Fibroblast of skin of abdomen (primary cell): ENCODE measurements at places on chromosomes 2 and 18.

- no peak for DNase-seq
Measured at GRCh38 chr2:27448381-27448780, 6.2 kb downstream of the KRTCAP3 start.

DNA sequence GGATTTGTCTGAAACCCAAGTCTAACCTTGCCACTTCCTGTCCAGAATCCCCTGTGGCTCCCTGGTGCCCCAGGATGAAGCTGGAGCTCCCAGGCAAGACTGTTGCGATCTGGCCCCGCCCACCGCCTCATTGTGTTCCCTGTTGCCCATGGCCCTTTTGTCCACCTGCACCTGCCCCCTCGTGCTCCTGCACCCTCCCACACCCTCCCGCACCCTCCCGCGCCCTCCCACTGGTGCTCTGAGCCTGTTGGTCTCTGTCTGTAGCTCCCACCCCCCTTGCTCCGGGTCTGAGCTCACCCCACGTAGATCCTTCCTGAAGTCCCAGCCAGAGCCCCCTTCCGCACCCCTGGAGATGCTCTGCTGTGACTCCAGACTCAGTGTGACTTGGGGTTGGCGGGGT lies 244.4 kb downstream of the ATAD2B start:
- no peak for DNase-seq

DNA sequence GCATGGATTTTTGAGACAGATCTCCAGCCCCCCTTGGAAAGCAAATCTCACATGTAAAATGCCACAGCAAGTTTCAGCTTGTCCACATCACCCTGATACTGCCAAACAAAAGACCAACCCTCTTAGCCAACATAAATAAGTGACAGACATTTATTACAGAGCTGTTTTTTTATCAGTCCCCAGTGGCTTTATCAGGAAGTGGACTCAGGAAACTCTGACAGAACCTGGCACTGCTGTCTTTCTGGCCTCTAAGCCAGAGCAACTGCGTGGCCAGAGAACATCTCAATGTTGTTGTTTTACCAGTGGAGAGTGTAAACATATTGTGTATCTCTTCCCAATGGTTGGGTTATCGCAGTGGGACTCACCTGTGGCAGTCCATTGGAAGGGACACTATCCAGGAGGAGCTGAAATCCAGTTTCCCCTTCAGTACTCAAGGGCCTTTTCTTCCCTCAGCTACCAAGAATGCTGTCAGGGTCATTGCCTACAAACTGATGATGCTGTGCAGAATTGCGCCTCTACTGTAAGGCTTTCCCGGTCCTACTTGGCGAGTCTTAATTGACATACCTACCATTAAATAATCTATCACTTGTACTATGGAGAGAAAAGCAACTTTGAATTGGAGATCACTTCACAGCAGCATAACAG lies 22.0 kb downstream of the SLC14A1 start:
- no peak for DNase-seq

GRCh38 chr2:56898986-56899385 lies 715.2 kb downstream of the CCDC85A start:
- DNase-seq = peak; percentile 21

- DNase-seq = peak; percentile 86
Measured at GRCh38 chr2:71882949-71883472, 264.7 kb downstream of the CYP26B1 start.

GRCh38 chr2:150107816-150108215 lies 379.7 kb downstream of the RND3 start:
- no peak for DNase-seq

DNA sequence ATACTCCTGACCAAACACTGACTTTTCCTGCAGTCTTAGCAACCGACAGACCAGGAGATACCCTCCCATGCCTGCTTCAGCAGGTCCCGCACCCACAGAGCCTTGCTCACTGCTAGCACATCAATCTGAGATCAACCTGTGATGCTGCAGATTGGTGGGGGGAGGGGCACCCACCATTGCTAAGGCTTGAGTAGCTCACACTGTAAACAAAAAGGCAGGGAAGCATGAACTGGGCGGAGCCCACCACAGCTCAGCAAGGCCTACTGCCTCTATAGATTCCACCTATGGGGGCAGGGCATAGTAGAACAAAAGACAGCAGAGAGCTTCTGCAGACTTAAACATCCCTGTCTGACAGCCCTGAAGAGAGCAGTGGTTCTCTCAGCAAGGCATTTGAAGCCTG lies 109.7 kb downstream of the SP100 start:
- no peak for DNase-seq

- DNase-seq = peak; percentile 76
Measured at GRCh38 chr2:234792621-234793022, 159.2 kb upstream of the SH3BP4 start.

DNA sequence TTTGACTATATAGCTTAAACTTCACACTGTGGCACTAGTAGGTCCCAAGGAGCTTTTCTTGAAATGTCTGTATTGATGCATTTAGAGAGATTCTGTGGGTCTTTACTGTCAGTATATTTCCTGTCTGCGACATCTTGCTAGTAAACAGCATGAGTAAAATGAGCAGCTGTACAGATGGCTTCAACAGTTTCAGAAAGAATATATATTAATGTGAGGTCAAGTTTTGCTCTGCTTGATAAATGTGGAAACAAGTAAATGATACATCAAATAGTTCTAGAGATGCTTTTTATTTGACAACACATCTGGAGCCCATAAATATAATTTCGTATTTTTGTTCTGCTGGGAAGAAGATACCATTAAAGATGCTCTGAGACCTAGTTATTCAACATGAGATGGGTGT lies 310.9 kb upstream of the COL3A1 start:
- no peak for DNase-seq

DNA sequence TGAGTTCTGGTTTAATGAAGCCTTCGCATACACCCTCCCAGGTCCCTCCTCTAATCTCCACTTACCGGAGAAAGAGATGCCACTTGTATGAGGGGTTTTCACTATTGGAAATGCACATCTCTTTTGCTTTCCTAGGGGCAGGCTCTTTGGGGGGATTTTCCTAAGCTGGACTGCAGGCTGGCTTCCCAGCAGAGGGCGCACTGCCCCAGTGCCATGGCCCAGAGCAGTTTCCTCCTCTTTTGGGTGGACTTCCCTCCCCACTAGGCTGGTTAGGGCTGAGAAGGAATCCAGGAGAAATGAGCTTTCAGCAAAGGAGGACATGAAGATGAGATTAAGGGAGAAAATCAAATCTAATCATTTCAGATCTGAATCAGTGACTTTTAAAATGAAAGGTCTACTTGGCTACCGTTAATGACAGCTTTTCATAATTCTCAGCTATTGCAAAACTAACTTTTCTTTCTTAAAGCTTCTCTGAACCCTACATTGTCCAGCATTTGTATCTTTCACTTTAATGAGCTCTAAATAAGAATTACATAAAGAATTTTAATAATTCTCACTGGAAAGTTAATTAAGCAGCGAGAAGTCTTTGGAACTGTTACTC lies 784.1 kb upstream of the FANCL start:
- peak; percentile 28 for DNase-seq

DNA sequence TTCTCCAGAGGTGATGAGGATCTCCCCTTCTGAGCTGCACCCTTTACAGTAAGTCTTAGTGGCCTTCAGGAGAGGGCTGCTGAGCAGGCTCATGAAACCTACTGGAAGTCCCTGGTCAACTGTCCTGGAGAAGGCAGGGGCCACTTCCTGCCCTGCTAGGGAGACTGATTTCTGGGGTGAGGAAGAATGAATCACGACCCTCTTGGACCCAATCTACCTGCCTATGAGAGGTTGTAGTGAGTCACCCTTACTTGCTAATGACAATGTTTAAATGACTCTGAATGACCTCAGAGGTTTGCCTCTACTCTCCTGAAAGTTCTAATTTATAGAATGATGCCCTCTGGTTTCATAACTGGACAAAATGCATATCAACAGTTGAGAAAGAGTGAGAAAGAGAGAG lies 79.4 kb upstream of the FAM136A start:
- no peak for DNase-seq

- peak; percentile 29 for DNase-seq
Measured at GRCh38 chr2:195709901-195710806, 53.1 kb downstream of the SLC39A10 start.

GRCh38 chr2:185785851-185786473 lies 47.4 kb downstream of the FSIP2 start:
- no peak for DNase-seq

DNA sequence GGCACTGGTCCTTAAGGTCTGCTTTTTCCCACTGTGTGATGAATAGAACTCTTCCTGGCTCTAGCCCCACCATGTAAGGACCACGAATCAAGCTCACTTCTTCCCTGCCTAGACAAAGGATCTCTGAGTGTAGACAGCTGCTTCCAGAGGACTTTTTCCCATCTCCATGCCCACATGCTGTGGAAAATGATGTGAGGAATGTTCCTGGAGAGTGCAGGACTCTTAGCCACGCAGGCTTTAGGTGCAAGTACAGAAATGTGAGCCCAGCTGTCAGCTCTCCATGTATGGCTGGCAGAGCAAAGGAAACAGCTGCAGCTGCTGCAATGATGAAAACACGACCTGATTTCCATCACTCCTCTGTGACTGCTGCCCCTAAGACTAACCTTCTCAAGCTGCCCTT lies 35.5 kb downstream of the NXPH2 start:
- DNase-seq = no peak

GRCh38 chr2:212424082-212424481 lies 114.5 kb downstream of the ERBB4 start:
- no peak for DNase-seq

- DNase-seq = peak; percentile 68
Measured at GRCh38 chr2:205427112-205427511, 255.2 kb upstream of the NRP2 start.

- DNase-seq = no peak
Measured at GRCh38 chr2:122414902-122415301, 659.5 kb downstream of the TSN start.

GRCh38 chr2:242015108-242016065 lies 145.9 kb downstream of the RTP5 start:
- DNase-seq = no peak

- peak; percentile 67 for DNase-seq
Measured at GRCh38 chr2:10575609-10576280, 114.0 kb downstream of the NOL10 start.

- no peak for DNase-seq
Measured at GRCh38 chr2:69251943-69252342, 135.1 kb downstream of the GFPT1 start.

- DNase-seq = no peak
Measured at GRCh38 chr2:42364658-42365057, 3.6 kb upstream of the COX7A2L start.

- DNase-seq = no peak
Measured at GRCh38 chr18:50313031-50313607, 25.6 kb upstream of the CXXC1 start.

- no peak for DNase-seq
Measured at GRCh38 chr2:199223791-199224190, 233.9 kb downstream of the SATB2 start.

DNA sequence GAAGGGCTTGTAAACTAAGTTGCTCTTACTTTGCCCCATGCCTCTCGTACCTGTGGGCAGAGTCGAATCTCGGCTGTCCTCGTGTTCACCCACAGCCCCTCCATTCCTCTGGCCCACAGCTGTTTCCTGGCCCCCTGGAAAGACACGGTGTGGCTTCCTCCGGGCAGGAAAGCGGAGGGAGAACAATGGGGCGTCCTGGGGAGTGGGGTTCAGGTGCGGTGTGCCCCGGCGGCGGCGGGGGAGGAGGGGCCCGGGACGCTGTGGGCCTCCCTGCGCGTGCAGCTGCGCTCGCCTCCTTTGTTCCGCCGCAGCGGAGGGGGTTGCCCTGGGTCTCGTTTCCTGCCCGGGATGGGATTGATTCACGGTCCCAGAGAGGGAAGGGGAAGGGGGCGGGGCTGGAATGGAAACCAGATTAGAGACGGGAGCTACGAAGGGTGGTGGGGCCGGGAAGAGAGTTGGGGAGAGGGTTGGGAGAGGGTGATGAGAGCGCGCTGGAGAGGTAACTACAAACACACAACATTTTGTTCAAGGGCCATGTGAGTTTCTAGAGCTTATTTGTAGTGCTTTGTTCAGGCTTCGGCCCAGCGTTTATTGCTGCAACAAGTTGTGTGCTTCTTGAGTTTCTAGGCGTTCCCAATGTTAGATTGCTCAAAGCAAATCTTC lies 796 bp downstream of the MYO1B start:
- DNase-seq = peak; percentile 80

GRCh38 chr2:172230332-172230888 lies 127.7 kb upstream of the DLX2 start:
- DNase-seq = no peak

DNA sequence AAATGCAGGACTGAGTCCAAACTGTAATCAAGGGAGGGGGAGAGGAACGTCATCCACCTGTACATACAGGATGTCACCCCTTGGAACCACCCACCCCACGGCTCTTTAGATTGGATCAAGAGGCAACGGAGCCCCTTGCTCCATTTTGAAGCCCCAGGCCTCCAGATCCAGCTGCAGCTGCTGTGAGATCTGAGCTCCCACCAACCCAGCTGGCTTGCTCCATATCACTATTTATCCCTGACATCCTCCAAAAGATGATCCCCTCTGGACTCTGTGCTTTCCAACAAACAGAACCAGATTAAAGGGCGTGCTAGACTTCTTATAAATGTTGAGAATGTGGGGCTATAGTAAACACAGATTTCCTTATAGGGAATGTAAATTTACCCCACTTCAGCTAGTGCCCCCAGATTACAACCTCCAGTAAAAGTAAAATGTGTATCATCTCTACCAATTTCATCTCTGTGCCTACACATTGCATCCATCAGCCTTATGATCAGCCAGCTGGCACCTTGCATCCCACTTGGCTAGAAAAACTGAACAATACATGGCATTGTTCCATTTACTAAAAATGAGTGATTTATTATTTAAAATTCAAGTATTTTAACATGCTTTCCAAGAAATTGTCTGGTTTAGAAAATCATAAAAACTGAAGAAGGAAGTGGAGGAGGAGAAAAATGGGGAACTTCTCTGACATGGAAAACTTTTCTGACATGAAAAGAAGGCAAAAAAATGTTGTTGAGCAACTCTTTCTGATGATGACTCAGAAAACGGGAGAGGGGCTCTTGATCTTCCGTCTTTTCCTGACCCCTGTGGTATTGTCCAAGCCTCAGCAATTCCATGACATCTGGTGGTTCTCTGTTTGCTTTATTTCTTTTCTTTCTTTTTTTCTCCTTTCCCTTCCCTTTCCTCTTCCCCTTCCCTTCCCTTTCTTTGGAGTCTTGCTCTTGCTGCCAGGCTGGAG lies 262.6 kb upstream of the THUMPD2 start:
- DNase-seq = peak; percentile 88

DNA sequence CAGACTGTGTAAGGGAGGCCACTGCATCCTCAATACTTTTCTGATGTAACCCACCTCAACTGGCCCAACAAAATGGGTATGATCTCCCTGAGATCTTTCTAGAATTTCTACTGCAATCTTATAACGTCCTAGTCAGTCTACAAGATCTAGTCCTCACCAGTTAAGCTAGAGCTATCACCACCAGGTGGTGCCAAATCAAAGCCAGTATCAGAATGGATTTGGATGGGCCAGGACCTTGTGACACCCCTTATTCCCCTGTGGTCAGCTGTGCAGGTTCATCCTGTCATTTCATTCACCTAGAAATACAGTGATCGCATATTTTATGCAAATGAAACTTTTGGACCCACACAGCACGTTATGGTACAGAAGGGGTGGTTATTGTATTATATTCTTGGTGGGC lies 90.3 kb downstream of the OLA1 start:
- DNase-seq = peak; percentile 40

- DNase-seq = no peak
Measured at GRCh38 chr2:6876309-6876708, 1.3 kb upstream of the RSAD2 start.

- DNase-seq = peak; percentile 39
Measured at GRCh38 chr2:176479961-176480360, 210.7 kb downstream of the MTX2 start.

GRCh38 chr2:136250131-136250530 lies 132.2 kb upstream of the CXCR4 start:
- no peak for DNase-seq

GRCh38 chr2:36177282-36177681 lies 178.3 kb upstream of the CRIM1 start:
- DNase-seq = no peak
